ENCODE measurements at places on chromosomes 4 and X.

GRCh38 chr4:79209822-79210635 lies 115.8 kb downstream of the NAA11 start:
- no peak for DNase-seq

- DNase-seq: peak; percentile 7
Observed at GRCh38 chrX:39903937-39904336, 193.8 kb downstream of the BCOR start.

DNA sequence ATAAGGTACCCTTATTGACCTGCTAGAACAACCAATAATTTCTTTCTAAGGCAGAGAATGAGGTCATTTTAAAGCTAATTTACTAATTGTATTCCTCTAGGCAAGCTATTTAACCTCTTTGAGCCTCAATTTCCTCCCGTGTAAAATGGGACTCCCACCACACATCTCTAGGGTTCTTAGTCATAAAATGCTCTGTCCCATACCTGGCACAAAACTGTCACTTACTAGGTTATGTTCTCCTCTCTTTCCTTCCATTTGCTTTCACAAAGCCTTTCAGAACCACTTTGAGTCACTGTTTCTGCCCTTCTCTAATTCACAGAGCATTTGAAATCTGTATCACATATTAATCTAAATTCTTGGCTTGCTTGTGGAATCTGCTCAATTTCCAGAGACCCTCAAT lies 2.4 kb upstream of the GPR82 start:
- no peak for DNase-seq

DNA sequence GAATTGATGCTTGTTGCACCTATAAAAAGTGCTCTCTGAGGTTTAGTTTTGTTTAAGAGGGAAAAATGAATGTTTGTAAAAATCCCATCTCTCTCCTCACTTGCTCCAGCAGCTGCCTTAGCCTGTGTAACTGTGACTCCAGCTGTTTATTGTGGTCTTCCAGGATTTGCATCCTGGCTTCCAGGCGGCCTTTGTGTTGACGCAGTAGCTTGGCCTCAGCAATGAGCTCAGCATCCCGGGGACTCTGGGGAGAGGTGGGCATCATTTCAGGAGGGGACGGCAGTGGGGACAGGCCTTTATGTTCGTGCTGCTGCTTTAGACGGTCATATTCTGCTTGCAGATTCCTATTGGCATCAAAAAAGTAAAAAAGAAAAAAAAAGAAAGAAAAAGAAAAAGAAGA lies 75.3 kb upstream of the FTHL17 start:
- DNase-seq: no peak

DNA sequence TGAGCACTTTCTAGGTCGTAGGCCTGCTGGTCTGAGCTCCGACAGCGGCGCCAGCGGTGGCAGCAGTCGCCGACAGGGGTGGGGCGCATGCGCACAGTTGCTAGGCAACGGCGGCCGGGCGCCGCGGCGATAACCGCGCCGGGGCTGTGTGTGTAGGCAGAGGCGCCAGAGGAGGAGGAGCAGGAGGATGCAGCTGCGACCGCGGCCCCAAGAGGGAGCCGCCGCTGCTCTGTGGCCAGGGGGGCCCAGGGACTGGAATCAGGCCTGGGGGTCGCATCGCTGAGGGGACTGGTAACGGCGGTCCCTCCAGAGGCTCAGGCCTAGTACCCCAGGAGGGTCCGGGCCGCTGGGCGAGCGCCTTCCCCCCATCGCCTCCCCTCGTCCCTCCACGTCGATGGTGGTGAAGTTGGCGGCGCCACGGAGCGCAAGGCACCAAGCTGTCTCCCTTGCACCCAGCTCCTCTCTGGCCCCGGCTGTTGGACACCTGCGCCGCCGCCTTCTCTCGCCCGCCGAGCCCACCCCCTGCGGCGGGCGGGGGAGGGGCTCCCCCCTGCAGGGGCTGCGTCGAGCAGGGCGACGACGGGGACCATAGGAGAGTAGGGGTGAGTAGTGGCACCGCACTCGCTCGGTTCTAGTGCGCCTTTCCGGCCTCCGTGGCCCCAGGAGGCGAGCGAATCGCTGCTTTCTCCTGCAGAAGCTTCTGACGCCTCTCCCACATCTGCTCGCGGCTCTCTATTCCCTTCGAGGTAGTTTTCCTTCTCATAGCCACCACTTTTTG lies 58.6 kb upstream of the ZC4H2 start:
- DNase-seq: peak; percentile 10

- DNase-seq: no peak
Observed at GRCh38 chr4:113437129-113437528, 324.4 kb downstream of the CAMK2D start.

- no peak for DNase-seq
Observed at GRCh38 chr4:169658196-169658595, 37.8 kb downstream of the CLCN3 start.

GRCh38 chr4:55176497-55176896 lies 51.1 kb upstream of the KDR start:
- DNase-seq: no peak

DNA sequence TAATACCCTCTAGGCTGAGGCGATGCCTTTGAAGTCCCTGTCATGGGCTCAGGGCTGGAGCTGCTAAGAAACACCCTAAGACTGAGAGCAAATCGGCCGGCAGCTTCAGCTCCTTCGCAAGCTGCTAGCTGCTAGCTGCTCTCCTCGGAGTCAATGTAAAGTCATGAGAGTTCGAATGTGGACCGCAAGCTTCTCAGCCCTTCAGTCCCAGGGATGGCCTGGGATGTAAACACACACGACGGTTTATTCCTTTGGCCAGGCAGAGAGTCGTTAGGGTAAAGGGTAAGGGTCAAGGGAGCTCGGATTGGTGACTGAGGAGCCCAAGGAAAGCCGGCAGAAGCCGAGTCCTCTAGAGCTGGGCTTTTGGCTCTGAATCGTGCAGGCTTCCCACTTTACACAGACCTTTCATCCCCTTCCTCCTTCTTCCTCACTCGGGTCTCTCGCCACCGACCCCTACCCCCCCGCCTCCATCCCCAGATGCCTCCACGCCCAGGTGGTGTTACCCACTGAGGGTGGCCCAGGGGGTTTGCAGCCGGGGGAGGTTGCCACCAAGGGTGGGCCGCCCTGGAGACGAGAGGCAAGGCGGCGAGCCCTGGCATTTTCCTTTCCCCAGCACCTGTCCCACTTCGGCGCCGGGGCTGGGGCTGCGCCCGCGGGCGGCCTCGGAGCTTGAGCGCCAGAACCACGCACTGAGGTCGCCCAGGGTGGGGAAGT lies 3.1 kb upstream of the BCORL1 start:
- DNase-seq: no peak

DNA sequence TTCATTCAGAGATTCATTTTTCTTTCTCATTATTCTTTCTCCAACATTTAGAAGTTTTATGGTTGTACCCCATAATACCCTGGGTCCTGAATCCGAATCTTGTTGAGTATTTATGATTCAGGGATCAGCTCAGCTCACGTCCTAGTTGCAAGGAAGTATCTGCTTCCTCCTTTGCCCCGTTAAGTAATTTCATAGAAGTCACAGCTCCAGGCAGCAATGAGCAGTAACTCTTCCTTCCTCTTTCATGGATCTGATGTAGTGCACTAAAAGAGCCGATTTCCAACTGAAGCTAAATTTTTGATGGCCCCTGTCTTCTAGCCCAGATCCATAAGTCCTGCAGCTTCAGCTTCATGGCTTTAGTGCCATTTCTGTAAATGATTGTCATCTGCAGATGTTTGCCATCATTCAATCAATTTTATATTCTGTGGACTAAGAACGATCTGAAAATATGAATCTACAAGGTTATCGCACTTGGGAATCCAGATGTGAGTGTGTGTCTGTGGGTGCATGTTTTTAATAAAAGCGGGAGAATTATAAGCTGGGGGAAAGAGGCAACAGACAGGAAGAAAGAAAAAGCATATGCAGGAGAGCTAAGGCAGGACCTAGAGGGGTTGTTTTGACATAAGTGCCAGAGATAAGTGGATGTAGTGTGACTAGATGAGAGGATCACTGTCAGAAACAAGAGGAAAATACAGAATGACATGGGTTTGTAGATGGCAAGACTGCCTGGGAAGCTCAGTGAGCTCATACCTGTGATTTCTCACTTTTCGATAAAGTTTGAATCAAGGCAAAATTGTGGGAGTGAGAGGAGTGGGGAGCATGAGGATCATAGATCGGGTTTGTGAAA lies 17.5 kb downstream of the VEGFD start:
- DNase-seq: no peak

GRCh38 chrX:53071604-53072417 lies 10.4 kb upstream of the TSPYL2 start:
- no peak for DNase-seq

DNA sequence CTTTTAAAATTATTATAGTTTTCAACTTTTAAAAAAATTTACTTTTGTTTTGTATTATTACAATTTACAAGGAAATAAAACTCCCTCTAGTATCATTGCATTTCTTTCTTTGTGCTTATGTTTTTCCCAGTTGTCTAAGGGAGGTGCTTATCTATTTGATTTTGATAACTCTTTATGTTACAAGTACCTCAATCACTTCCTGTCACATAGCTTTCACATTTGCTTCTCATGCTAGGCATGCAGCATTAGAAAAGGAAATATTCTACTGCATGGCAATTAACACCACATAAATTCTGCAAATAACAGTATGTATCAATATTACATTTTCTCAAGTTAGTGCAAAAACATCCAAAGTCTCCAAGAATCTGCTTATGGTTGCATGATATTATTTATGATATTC lies 180.3 kb upstream of the HS3ST1 start:
- no peak for DNase-seq

GRCh38 chr4:179029683-179030082 lies 1587.4 kb upstream of the AGA start:
- DNase-seq: no peak

DNA sequence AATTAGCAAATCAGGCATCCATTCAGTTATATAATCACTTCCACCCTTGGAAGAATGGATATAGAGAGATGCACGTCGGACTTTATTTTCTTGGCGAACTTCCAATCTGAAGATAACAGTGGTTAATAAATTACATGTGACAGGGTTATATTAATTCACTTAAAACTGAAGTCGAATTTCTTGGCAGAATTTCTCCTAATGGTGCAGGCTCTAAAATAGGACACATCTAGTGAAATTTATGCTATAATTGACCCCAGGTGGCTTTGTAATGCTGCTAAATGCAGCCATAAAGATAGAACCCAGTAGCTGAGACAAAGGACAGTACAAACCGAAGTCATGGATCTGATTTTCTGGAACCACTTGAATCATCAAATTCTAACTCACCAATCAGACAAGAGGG lies 20.8 kb upstream of the SLC10A4 start:
- no peak for DNase-seq

GRCh38 chr4:168674866-168675265 lies 178.0 kb downstream of the PALLD start:
- DNase-seq: no peak

DNA sequence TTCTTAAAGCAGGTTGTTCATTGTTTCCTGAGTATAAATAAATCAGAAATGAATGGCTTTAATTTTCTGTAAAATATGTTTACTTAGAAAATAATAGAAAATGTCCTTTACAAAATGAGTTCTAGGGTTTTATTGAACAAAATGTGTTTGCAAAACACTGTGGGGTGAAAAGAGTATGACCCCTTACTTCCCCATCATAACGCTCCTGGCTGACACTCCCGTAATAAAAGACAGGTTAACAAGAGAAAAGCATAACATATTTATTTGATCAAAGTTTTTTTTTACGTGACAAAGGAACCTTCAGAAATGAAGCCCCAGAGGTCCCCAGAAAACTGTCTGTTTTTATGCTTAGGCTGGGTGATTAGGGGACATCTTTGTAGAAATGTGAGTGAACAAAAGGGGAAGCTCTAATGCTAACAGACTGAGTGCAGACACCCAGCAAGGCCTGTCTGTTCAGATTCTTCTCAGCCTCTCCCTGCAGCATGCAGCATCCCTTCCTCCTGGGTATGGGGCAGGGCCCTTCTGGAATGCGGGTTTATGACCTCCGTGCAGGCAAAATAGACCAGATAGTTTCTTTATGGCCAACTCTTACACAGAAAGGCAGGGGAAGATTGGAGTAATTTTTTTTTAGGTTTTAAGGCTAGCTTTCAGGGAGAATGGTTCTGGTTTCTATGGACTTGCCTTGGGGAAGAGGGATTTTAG lies 26.1 kb downstream of the ZFP42 start:
- no peak for DNase-seq

DNA sequence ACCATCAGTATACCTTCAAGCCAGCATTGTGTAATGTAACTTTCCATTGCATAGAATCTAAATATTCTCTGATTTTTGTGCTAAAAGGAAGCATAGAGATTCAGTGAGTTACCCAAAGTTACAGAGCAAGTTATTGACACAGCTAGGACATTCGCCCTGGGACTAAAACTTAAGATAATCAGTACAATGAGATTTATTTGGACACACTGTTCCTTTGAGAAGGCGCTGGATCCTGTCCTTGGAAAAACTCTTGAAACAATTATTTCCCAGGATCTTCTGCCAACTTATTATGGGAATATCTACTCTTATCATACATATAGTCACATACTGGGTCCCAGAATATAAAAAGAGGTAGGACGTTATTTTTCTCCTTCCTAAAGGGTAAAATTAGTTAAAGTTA lies 392.0 kb downstream of the UBE2NL start:
- no peak for DNase-seq

- peak; percentile 3 for DNase-seq
Observed at GRCh38 chr4:94758141-94758699, 465 bp downstream of the BMPR1B start.

DNA sequence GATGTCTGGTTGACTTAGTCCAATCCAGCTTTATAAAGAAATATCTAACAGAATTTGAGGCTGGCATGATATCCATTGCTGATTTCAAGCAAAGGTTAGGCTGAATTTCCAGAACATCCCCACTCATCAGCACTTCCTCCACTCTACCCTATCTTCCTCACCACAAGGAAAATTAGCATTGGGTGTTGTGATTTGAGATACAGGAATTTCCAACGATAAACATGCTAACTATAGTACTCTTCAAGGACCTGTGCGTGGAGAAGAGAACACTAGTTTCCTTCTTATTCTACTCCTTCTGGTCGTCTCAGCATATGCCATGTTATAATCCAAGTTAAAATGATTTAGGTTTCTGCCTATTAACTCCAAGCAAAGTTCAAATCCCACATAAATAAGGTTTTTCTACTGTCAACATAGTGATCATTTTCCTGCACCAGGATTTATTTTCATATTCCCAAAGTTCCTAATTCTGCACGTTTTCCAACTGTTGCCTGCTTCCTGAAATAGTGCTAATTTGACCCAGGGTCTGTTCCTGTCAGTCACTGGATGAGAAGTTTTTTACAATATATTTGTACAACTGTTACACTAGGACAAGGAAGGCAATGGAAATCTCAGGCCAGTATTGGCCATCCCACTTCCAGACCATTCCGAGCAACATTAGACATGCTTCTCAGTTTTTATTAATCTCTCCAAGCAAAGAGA lies 177.6 kb upstream of the EDNRA start:
- no peak for DNase-seq

DNA sequence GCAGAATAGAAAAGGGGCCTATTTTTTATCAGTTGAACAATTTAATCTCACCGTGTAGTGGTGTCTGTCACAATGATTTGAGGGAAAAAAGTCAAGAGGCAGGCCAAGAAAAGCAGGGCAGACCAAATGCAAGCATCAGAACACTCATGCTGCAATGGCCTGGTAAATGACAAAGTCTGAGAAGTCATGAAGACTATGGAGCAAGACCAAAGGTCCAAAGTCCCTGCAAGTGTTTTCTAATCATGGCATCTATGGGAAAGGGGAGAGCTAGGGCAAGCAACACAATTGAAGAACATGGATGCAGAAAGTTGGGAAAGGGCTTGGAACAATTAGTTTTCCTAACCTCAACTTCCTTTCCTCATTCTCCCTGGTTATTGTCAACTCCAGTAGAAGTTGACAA lies 147.7 kb upstream of the TLL1 start:
- no peak for DNase-seq

Measured in amniotic stem cell (primary cell).